ENCODE measurements at places on chromosomes 4 and X.

- DNase-seq: no peak
Observed at GRCh38 chr4:54959651-54960116, 165.7 kb downstream of the KDR start.

DNA sequence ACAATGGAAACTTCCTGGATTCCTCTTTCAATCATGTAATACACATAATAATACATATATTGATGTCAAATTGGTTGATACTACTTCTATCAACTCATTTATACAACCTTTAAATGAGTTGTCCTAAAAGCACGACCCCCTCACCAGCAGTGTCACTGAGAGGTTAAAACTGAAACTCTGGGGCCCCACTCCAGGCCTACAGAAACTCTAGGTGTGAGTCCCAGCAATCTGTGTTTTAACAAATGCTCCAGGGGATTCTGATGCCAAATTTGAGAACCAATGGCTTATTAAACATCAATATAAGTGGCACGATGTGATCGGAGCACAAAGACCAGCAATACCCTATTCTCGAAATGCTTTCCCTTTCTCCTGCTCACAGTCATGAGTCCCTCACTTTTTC lies 47.9 kb downstream of the ATP8A1 start:
- DNase-seq: no peak

DNA sequence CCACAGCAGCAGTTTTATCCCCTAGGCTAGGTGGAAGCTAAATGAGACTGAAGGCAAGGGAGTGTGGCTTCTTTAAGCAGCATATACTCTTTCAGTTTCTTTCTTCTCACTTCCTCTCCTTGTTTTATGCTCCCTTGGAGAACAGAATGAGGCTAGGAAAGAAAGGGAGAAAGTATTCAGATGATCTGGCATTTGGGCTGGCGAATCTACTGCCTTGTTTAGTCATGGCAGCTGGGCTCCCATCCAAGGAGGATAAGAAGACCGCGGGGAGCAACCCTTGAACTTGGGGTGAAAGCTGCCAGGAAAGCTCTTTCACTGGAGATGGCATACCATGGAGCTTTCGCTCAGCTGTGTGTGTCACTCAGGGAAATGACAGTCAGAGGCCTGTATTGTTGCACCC lies 72.1 kb downstream of the ARHGEF38 start:
- DNase-seq: no peak

DNA sequence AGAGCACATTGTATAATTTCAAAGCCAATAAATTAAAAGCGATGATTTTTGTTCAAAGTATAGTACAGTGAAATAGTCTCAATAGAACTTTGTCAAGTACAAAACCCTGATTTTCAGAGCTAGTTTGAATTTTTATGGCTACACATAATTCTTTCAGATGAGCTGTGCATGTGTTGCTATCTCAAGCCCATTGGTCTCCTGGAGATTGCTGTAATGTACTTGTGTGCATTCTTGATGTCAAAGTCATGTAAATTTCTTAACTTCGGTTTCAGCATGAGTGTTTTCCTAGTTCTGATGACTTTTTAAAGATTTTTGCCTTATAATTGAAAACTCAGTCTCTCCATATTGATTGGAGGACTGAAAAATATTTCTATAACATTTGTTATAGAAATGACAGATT lies 200.8 kb downstream of the CEP135 start:
- no peak for DNase-seq

GRCh38 chr4:73021634-73022033 lies 47.9 kb downstream of the COX18 start:
- DNase-seq: no peak

GRCh38 chr4:158895797-158896576 lies 127.2 kb downstream of the FNIP2 start:
- no peak for DNase-seq

DNA sequence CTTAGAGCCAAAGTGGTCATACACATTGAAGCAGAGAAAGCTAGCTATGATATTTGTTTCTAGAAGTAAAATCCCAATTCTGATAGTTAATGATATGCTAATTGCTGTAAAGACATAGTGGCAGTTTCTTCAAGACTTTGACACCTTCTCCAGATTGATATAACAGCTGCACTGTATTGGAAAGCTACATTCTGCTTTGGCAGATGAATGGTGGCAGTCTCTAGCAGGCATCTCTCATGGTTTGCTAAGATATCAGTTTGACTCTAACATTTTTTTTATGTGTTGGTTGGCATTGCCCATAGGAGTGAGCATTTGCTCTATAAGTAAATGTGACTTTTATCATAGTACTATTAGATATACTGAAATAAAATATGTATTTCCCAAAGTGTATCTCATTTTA lies 128.2 kb downstream of the AFF2 start:
- DNase-seq: no peak

- DNase-seq: no peak
Observed at GRCh38 chr4:1991596-1992434, 17.0 kb downstream of the NELFA start.

DNA sequence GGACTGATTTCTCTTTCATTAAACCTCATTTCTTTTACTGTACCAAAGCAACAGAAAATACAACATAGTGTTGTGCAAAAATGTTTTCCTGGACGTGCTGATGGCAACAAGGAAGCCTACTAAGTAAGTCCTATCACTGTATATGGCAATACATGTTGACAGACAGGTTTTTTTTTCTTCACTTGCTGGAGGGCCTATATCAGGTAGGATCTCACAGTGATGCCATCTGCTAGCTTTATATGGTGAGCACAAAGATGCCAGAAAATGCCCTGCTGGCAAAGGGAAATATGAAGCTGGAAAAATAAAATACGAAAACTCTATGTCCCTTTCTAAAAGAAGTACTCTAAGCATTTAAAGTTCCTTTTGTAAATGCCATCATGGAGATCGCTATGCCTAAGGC lies 119.0 kb upstream of the PDLIM3 start:
- DNase-seq: no peak

DNA sequence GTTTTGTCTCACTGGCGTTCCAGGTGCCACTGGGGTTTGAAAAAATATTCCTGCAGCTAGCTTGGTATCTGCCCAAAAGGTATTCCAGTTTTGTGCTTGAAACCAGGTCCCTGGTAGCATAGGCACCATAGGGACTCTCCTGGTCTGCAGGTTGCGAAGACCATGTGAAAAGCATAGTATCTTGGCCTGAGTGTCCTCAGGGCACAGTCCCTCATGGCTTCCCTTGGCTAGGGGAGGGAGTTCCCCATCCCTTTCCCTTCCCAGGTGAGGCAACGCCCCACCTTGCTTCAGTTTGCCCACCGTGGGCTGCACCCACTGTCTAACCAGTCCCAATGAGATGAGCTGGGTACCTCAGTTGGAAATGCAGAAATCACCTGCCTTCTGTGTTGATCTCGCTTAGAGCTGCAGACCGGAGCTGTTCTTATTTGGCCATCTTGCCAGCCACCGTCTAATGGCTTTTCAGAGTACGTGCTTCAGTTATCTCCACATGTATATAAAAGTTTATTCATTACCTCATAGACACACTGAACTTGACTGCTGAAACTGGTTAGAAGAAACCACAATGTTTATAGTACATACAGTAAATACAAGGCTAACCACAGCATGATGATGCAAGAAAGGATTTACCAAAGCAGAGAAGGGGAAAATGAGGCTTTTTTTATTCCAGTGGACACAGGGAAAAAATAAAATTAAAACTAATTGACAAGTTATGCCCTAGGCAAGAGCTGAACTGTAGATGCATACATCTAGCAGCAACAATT lies 10.6 kb downstream of the PBDC1 start:
- DNase-seq: no peak

DNA sequence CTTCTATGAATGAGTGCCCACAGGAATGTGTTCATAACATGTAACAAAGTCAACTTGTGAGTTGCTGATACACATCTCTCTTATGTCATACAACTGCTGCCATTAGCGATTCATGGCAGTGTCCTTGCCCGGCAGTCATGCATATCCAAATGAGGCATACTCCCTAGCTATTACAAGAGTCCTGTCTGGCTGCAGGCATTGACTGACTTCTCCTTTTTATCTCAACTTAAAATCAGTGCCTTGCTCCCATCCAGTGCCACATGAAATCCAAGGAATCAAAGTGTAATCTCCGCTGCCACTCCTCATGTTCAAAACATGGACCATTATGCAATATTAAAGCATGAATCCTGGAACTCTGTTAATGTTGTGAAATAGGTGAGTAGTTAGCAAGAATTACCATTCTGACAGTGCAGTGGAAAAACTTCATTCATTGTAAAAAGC lies 348.9 kb upstream of the FTHL17 start:
- no peak for DNase-seq

- DNase-seq: no peak
Observed at GRCh38 chr4:120765260-120765680, 157.3 kb downstream of the PRDM5 start.
